ENCODE measurements at places on chromosomes 12 and 14.

DNA sequence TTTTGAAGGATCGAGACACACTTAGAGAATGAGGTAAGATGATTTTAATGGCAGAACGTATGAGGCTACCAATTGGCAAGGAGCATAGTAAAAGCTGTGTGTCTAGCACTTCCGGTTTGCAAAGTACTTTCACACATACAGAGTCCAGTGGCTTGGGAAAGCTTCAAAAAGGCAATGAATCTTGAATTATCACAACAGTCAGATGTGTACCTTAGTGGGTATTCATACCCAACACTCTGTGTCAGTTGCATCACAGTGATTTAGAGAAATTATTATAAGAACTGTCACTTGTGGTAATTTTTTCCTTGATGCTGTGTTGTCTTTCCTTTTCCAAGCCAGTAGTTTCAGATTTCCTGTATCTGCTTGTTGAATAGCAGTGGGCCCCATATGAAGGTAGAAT, 424.1 kb downstream of the PCNX1 start:
- DNase-seq = no peak

GRCh38 chr12:120197542-120197887, 3.0 kb upstream of the GCN1 start:
- DNase-seq = no peak

- no peak for DNase-seq
These were observed 1.4 kb upstream of the PTPRQ start for GRCh38 chr12:80442426-80443222.

DNA sequence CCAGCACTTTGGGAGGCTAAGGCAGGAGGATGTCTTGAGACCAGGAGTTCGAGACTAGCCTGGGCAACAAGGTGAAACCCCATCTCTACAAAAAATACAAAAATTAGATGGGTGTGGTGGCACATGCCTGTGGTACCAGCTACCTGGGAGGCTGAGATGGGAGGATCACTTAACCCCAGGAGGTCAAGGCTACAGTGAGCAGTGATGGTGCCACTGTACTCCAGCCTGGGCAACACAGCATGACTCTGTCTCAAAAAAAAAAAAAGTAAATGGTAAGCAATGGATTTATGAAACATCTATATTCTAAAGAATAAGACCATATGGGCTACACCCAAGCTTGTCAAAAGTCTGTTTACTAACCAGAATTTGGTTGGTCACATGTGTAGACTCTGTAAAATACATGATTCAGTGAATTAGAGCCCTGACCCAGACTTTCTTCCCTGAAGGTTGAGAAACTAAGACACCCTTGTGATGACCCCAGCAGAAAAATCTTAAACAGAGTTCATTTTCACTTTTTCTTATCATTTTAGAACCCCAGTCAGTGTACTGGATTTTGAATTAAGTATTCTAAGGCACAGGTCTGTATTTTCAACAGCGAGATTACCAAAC, 12.1 kb downstream of the FGD6 start:
- DNase-seq = no peak

DNA sequence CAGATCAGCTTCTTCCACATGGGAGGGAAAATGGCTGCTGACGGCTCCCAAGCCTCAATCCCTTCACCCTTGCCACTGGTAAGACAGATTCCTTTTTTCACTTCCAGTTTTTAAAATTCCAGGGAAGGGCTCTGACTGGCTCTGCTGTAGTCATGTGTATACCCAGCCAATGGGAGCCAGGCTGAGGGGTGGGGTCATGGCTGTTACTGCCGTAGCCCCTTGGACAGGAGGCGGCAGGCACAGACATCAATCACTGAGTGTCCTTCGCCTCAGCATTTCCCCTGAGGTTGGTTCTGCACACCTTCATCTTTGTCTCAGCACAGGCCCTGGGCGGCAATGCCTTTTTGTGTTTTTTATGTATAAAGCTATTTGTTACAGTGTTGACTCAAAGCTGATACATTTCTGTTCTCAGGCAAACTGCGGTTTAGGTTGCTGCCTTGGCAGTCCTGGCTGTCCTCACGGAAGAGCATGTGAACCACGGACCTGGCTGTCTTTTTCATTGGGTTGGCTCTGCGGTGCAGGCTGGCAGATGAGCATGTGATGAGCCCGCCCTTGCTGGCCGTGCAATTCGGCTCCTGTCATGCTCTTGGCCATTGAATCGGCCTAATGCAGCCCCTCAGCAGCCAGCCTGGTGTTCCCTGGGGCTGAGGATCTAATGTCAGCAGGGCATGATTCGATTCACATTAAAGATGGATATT, 74.3 kb downstream of the PPM1A start:
- no peak for DNase-seq

DNA sequence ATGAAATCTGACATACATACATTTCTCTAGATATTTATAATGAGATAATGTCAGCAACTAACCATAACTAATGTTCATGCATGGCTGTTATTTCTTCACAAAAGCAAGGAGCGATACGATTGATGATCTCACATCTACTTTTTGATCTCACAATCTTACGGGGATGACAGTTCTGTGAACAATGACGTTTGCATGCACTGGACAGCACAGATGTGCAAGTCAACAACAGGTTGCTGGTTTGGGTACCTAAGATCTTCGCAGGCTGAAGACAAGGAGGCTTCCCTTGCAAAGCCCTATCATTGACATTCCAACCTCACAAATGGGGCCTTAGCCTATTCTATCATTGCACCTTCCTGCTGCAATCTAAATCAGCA, 53.6 kb downstream of the C12orf42 start:
- no peak for DNase-seq

GRCh38 chr12:45379261-45379660, 163.4 kb downstream of the ANO6 start:
- peak; percentile 58 for DNase-seq

- DNase-seq = no peak
These were observed 126.2 kb downstream of the IPO8 start for GRCh38 chr12:30569426-30569825.

- DNase-seq = no peak
These were observed 143.2 kb downstream of the CALM1 start for GRCh38 chr14:90539996-90540395.

DNA sequence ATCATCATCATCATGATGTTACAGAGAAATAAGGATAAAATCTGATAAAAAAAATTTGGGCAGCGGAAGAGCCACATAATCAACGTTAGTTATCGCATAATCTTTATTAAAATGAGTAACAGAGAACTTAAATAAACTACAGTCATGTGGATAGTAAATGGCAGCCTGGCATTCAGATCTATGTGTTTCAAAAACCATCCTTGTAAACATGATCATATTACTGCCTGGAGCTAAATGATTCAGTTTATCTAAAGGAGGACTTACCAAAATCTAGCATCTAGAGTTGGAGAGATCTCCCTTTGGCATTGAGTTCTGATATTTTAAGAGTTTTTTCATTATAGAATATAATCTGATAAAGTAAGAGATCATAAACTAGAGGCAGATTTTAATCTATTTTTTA, 200.1 kb upstream of the MGAT4C start:
- no peak for DNase-seq

Measured in stomach (tissue), 19 donors.